CD14-positive monocyte (primary cell): ENCODE measurements at places on chromosomes 2 and 18. TPM values are rescaled to one million over a fixed set of nuclear protein-coding genes. Genes with fewer than 3 reads are reported as not detected.
A peak's percentile ranks its signal among the peaks of the same experiment; 100 is the strongest.

GRCh38 chr2:225296951-225297350, 102.6 kb upstream of the NYAP2 start:
- DNase-seq, result no peak

- DNase-seq, result no peak
These were observed 106.5 kb upstream of the COL5A2 start for GRCh38 chr2:189285962-189286645.

ZC3H8 gene
- polyA plus RNA-seq, result 2.3 TPM

SLC5A7 gene
- not detected in 2 replicates for polyA plus RNA-seq

SH3BP4 gene
- polyA plus RNA-seq, result 0.66 TPM

DNA sequence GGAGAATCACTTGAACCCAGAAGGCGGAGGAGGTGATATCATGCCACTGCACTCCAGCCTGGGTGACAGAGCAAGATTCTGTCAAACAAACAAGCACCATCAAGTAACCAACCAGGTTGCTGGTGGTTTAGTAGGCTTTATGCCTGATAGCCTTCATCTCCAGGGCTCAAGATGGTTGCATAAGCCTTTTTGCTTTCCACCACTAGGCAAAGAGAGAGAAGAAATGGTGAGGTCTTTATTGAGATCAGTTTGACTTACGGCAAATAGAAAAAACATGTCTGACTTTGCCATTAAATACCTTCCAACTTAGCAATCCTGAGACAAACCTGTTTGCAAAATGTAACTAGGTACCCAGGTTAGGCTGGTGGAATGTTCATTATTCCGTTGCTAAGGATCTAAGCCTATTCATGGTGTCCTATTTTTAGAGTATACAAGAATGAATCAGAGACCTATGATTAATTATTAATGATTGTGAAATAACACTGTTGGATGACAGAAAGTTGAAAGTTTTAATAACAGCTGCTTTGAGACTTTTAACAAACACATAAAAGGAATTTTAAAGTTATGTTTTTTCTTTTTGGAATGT, 53.5 kb upstream of the SLC38A11 start:
- DNase-seq, result no peak

BOLL gene
- polyA plus RNA-seq, result not detected

GRCh38 chr2:141506135-141506534, 624.7 kb downstream of the LRP1B start:
- no peak for DNase-seq

SPC25 gene
- not detected in 2 replicates for polyA plus RNA-seq

DNA sequence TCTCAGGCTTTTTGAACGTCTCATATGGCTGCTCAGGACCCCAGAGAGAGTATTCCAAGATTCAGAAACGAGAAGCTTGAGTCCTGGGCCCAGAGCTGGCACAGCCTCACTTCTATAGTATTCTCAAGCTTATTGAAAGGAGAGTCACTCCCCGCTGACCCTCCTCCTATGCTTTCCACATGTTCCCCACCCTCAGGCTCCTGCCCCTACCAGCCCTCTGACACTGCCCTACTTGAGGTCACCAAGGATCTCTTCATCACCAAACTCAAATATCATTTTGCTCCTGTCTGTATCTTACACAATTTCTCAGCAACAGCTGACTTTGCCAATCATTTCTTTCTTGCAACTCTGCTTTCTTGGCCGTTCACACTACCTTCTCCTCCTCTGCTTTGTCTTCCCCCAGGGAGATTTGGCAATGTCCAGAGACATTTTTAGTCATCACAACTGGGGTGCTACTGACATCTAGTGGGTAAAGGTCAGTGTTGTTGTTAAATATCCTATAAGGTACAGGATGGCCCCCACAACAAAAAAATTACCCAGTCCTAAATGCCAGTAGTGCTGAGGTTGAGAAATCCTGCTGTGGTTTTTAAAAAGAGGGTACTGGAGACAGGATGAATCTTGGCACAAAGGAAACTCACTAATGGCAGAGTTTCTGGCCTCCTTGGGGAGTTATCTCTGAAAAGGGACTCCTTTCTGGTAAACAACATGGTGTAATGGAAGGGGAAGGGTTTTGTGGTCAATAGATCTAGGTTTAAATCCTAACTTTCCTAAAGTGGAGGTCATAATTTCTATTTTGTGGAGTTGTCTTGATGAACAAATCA, 26.9 kb upstream of the INSIG2 start:
- DNase-seq, result peak; percentile 72

- DNase-seq, result no peak
These were observed 15.3 kb upstream of the UGT1A9 start for GRCh38 chr2:233656443-233656842.

GRCh38 chr2:182504903-182505302, 78.1 kb upstream of the PDE1A start:
- DNase-seq, result no peak

TEX44 gene
- not detected for polyA plus RNA-seq

DNA sequence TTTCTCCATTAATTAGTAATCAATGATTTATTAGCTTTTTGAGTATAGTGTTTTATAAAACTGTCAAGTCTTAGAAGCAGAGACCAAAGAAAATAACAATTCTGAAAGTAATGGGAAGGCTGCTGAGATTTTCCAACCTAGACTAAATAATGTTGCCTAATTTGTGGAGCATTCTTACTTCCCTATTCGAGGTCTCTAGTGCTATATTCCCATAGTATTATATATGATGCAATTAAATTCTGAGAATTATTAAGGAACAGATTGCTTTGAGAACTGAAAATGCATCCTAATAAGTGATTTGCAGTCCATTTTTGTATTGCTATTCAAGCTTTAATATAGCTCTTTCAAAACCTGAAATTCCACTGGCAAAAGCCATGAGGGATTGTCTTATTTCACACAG, 27.7 kb upstream of the DOCK10 start:
- no peak for DNase-seq

DNA sequence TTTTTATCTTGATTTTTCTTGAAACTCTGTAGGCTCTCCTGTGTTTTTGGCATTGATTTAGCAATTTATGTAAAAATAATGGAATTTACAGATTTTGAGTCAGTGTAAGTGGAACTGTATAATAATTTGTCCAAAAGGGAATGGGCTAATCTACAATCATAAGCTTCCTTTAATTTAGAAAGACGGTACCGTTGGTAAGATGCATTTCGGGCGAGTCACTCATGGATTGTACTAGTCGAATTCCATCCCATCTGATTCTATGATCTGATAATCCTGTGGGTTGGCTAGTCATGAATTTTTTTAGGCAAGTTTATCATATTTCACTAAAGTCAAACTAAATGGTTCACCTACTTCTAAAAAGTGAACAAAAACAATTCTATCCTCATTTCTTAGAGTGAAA, 133.4 kb downstream of the ZNF407 start:
- DNase-seq, result no peak

- DNase-seq, result peak; percentile 89
These were observed 33.6 kb upstream of the PTMA start for GRCh38 chr2:231674587-231675338.
